AG08396 (cell line): ENCODE measurements at places on chromosomes 2 and 18.

- DNase-seq = peak; percentile 61
Measured at GRCh38 chr2:30862054-30862651, 54.9 kb upstream of the CAPN13 start.

DNA sequence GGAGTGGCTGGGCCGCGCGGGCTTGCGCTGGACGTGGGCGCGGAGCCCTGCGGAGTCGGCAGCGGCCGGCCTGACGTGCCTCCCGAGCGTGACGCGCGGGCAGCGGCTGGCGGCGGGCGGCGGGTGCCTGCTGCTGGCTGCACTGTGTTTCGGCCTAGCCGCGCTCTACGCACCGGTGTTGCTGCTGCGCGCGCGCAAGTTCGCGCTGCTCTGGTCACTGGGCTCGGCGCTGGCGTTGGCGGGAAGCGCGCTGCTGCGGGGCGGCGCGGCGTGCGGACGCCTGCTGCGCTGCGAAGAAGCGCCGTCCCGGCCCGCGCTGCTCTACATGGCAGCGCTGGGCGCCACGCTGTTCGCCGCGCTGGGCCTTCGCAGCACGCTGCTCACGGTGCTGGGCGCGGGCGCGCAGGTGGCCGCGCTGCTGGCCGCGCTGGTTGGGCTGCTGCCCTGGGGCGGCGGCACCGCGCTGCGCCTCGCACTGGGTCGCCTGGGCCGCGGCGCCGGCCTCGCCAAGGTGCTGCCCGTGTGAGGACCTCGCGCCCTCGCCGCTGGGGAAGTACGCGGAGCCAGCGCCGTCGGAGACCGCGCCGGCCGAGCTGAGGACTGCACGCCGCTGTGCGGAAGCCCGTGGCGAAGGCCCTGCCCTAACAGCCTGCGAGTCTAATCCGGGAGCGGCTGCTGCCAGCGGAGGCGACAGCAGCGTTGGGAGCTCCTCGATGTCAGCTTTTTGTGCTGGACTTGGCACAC lies 526 bp downstream of the SFT2D3 start:
- DNase-seq = peak; percentile 86

DNA sequence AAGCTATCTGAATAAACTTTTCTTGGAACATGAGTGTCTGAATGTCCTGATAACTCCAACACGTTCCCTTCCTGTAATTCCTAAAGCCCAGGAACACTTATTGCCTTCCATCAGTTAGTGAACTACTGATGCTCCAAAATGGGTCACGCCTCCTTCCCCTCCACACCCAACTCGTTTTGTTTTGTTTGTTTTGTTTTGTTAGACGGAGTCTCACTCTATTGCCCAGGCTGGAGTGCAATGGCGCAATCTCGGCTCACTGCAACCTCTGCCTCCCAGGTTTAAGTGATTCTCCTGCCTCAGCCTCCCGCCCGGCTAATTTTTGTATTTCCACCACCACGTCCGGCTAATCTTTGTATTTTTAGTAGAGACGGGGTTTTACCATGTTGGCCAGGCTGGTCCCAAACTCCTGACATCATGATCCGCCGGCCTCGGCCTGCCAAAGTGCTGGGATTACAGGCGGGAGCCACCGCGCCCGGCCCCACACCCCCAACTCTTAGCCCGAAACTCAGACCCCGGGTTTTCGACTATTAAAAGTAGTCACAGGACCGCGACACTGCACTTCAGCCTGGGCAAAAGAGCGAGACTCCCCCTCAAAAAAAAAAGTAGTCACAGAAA lies 774 bp downstream of the IER3IP1 start:
- DNase-seq = peak; percentile 12

DNA sequence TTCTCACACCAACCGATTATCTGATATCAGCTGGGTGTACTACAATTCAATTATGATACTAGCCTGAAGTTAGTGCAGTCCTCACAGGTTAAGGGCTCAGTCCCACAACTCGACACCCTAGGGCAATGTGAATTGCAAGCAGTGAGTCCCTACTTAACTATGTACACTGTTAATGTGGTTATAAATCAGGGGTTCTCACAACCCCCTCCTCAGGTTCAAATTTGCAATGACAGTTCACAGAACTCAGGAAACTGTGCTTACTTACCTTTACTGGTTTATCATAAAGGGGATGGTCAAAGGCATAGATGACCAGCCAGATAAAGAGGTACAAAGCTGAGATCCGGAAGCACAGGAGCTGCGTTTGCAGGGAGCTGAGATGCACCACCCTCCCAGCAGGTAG lies 1379.1 kb upstream of the CDH2 start:
- DNase-seq = no peak

GRCh38 chr2:109434351-109434750 lies 179.4 kb downstream of the SEPTIN10 start:
- no peak for DNase-seq

GRCh38 chr18:45106331-45106774 lies 425.7 kb downstream of the SETBP1 start:
- no peak for DNase-seq

DNA sequence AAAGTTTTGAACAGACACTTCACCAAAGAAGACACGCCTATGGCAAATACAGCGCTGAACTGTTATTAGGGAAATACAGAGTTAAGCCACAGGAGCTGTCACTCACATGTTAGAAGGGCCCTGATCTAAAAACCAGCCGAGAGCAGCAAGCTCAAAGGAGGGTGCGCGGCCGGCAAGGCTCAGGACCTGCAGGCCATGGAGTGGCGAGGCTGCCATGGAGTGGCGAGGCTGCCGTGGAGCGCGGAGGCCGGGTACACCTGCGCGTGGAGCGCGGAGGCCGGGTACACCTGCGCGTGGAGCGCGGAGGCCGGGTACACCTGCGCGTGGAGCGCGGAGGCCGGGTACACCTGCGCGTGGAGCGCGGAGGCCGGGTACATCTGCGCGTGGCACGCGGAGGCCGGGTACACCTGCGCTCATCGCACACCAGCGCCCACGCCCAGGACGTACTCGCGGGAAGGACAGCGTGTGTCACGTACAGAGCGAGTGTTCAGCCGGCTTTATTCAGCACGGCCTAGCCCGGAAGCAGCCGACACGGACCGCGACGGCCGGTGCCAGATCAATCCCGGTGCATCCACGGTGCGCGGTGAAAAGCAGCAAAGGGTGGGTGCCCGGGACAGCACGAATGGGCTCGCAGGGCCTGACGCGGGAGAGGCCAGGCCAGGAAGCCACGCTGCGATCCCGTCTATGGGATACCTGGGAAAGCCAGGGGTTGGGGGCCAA lies 68.8 kb downstream of the SLC66A2 start:
- no peak for DNase-seq

GRCh38 chr18:33745151-33745795 lies 167.3 kb downstream of the ASXL3 start:
- no peak for DNase-seq

GRCh38 chr2:55111570-55112228 lies 61.4 kb upstream of the RTN4 start:
- peak; percentile 74 for DNase-seq
